ENCODE measurements at places on chromosomes 7 and 10.

- DNase-seq, result no peak
Measured at GRCh38 chr10:34206935-34207268, 608.2 kb downstream of the PARD3 start.

DNA sequence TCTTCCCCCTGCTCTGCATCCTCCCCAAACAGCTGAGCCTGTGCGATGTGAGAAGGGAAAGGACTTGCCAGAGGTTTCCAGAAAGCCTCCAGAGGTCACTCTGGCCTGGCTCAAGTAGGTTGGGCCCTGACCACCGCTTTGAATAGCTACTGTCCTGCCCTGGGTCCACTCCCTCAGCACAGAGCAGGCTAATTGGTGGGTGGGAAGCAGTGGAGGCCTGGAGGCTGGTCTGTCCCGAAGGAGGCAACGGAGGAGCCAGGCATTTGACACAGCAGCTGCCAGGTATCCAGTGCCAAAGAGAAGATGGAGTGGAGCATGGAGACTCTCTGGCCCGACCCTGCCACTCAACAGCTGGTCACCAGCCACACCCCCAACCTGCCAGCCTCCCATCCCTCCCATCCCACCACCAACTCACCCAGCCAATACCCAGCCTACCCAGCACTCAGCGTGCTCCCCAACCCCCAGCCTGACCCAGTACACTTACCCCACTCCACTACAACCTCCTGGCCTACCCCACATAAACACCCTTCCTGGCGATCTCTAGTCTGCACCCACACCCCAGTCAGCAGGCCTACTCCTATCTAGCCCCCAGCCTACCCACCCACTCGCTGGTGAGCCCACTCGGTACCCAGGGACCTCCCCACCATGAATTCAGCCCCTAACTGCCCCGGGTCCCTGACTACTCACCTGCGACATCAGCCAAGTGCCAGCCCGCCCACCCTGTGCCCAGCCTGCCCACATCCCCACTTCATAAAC is 64.6 kb upstream of the COL13A1 start:
- no peak for DNase-seq

DNA sequence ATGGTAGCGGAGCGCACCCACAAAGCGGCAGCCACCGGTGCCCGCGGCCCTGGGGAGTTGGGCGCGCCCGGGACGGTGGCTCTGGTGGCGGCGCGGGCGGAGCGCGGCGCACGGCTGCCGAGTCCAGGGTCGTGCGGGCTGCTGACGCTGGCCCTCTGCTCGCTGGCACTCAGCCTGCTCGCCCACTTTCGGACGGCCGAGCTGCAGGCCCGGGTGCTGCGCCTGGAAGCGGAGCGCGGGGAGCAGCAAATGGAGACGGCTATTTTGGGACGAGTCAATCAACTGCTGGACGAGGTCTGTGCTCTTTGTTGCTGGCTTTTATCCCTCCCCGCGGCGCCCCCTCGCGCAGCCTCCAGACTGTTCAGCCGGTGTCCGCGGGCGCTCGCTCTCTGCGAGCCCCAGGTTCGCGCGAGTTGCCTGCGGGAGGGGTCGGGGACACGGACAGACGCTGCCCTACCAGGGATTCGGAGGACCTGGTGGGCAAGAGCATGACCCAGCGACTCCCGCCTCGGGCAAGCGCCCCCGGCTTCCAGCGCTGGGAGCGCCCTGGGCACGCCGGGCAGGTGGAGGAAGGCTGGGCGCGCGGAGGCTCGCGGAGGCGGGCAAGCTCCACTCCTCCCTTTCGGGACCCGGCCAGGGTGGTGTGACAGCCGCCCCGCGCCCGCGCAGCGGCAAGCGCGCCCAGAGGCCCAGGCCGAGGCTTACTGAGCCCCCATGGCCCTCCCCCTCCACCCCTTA is 887 bp downstream of the COL13A1 start:
- DNase-seq, result no peak

GRCh38 chr7:30662431-30662939 is 19.8 kb downstream of the CRHR2 start:
- DNase-seq, result no peak

DNA sequence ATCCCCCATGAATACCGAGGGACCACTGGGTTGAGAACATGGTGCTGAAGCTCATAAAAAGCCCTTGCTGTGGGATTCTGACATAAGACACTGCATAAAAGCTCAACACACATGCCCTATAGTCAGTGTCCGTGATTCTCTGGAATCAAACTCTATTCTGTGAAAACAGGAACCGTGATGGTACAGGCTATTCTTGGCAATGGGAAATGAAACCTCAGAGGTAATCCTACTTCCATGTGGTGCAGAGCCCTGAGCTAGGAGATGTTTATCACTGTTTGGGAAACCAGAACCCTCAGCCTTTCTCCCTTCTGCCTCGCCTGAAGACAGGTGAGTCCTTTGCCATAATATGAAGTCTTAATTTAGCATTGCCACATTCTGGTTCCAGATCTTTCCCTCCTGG is 80.8 kb upstream of the PRSS1 start:
- DNase-seq, result no peak
